Kidney epithelial cell (primary cell): ENCODE measurements at places on chromosomes 4 and X. TPM values are rescaled to one million over a fixed set of nuclear protein-coding genes. Genes with fewer than 3 reads are reported as not detected.
A peak's percentile ranks its signal among the peaks of the same experiment; 100 is the strongest.

The ARMCX6 gene
- total RNA-seq, result 34.4 and 36.8 TPM in 2 replicates

The GRID2 gene
- total RNA-seq, result not detected in 2 replicates

The TIMM17B gene
- total RNA-seq, result 89.4 and 100 TPM in 2 replicates

The ZFP42 gene
- total RNA-seq, result 8.8 and 9.1 TPM in 2 replicates

- DNase-seq, result no peak
Observed at GRCh38 chrX:111145878-111146277, 49.9 kb downstream of the PAK3 start.

DNA sequence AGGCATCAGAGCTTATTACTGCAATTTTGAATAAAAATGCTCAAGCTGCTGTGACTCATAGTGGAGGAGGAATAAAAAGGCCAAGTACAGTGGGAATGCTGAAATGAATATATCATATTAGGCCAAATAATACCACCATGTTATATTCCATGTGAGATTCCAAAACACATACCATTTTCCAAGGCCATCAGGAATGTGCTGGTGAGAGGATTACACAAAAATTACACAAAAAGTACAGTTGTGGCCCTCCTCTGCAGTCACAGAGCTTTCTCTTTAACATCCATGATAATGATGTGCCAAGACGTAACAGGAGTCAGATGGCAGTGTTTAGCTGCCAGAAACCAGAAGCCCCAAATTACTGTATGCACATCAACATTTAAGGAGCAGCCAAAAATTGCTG, 153.5 kb downstream of the PCDH18 start:
- no peak for DNase-seq

GRCh38 chr4:167614866-167615265, 380.6 kb upstream of the SPOCK3 start:
- no peak for DNase-seq

DNA sequence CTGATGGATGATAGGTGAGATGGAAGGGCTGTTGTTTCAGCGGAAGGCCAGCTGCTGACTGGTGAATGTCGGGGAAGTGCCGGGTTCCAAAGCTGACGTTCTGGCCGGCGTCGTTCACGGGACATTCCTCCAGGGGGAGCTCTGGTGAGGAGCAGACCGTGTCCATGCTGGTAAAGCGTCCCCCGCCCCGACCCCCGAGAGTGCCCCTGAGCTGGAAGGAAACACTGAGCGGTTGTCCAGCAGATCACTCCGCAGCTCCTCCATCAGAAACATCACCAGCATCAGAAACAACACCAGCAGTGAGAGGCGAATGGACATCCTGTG, 18.6 kb upstream of the ADRA2C start:
- DNase-seq, result no peak

GRCh38 chr4:77092975-77093374, 17.2 kb upstream of the CCNI start:
- no peak for DNase-seq

DNA sequence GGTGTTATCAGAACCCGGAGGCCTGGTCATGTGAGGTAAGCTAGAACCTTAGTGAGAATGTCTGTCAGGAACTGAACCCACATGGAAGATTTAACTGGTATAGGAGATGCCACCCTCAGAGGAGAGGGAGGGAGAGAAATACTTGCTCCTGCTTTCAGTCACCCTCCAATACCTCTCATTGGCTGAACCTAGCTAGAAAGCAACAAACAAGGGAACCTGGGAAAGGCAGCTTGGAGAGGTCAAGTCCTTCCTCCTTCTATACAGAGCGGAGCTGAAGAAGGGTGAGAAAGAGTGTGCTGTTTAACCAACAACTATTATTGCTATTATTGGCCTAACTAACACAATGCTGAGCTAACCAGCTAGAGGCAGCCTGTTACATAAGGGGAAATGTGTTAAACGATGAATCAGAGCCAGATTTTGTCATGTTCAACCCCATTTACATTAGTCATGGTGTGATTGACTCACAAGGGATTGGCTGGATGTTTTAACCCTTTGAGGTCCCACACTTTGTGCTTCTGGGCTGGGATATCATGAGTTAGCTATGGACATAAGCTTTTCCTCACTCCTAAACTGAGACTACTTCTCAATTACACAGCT, 96.5 kb upstream of the ESX1 start:
- peak; percentile 65 for DNase-seq

- DNase-seq, result no peak
Observed at GRCh38 chr4:102824398-102824797, 3.0 kb downstream of the UBE2D3 start.

DNA sequence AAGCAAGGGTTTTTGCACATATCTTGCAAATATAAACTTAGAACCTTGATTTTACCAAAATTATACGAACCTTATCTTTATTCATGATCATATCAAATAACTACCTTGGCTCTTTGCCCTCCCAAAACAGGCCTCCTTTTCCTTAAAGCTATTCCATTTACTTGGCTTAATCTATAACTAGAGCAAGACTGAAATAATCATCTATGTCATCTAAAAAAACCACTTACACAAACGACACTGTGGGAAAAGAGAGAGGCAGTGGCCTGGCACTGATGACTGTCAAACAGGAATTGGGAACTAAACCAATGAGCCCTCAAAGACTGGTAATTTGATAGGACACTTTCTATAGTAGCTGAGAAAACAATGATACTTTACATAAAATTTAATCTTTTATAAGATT, 11.7 kb upstream of the PTPN13 start:
- DNase-seq, result peak; percentile 56

- no peak for DNase-seq
Observed at GRCh38 chrX:68086709-68087108, 346.6 kb downstream of the OPHN1 start.

- no peak for DNase-seq
Observed at GRCh38 chrX:72027914-72028307, 103.8 kb downstream of the RTL5 start.

GRCh38 chr4:16636912-16637630, 261.4 kb downstream of the LDB2 start:
- no peak for DNase-seq

- DNase-seq, result no peak
Observed at GRCh38 chr4:176654565-176655216, 138.0 kb downstream of the VEGFC start.

- DNase-seq, result no peak
Observed at GRCh38 chr4:74105656-74106280, 6.8 kb upstream of the CXCL2 start.

DNA sequence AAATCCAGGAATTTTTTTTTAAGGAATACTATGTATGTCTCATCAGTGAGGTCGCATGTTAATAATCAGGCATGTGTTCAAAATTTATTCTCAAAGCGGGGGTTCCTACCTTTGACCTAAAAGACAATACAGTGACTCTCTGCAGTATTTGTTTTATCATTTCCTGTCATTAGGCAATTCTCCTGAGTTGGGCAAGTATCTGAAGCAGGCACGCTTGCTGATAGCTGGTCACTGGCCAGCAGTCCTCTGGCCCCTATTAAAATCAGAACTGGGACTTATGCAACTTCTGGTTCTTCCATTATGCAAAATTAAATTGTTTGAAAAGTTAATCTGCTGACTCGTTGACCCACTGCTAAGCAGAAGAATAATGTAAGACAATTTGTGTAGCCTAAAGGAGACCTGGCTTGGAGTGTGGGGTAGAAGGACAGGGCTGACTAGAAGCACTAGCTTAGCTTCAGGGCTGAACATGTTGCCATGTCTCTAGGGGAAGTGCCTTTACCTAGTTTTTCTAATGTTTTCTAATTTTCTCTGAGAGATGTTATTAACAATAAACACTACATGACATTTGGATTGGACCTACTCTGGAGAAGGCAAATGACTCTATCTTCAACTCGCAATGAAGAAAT, 36.0 kb upstream of the GABRA2 start:
- no peak for DNase-seq

- no peak for DNase-seq
Observed at GRCh38 chrX:10709276-10709675, 88.9 kb upstream of the MID1 start.

GRCh38 chr4:42331914-42332368, 65.3 kb upstream of the SHISA3 start:
- DNase-seq, result no peak
